Activated CD4-positive, alpha-beta T cell treated with anti-CD3 and anti-CD28 coated beads, Interleukin-2, amount 50 U/mL, for 48 hours (primary cell): ENCODE measurements at places on chromosomes 12 and 14.

DNA sequence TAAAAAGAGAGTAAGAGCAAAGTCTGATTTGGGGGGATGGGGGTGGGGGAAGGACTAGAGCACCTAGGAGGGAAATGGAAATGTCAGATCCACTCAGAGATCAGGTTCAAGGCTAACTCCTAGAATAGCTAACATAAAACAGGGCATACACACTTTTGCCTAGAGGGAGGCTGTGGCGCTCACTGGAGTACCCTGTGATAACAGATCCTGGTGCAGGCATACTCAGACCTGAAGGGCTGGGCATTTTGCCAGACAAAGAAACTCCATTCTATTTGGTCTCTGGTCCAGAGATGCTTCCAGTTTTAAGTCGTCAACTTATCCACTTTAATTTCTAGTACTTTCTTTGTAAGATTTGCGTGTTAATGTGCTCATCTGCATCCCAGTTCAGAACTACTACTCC, 5.8 kb downstream of the CTDSP2 start:
- DNase-seq, result no peak

- DNase-seq, result no peak
Observed at GRCh38 chr12:54038284-54038870, 5.5 kb downstream of the HOXC5 start.

- no peak for DNase-seq
Observed at GRCh38 chr12:96457191-96457930, 32.0 kb upstream of the CFAP54 start.

DNA sequence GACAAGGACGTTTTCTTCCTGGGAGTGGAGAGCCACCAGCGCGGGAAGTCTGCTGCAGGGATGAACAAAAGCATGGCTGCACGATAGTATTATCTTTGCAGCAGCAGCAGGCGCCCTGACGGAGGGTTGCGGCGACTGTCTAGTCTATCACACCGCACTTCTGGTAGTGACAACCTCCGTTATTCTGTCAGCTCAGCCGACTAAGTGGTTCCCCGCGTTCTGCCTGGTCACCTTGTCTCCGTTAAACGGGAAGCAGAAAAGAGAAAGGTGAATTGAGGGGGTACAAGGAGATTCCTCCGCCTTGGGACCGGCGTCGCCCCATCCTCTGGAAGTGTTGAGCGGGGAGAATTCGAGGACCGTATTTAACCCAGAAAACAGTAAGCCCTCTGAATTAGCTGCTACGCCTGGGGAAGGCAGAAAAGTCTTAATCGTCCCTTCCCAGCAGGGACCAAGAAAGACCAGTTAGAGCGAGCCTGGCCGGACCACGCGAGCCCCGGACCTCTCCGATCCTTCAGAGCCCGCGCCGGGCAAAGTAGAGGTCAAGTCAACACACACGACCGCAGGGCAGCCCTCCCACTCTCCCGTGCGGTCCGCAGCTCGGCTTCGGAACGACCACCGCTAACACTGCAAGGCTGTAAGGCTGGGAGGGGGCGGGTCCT, 536 bp upstream of the DAAM1 start:
- DNase-seq, result peak; percentile 25

- peak; percentile 34 for DNase-seq
Observed at GRCh38 chr14:102323102-102323501, 3.6 kb downstream of the ZNF839 start.
